Transverse colon (tissue), 4 donors: ENCODE measurements at places on chromosomes 13 and 19. TPM values are rescaled to one million over a fixed set of nuclear protein-coding genes. Genes with fewer than 3 reads are reported as not detected.

GRCh38 chr13:49898792-49899191 is 37.3 kb downstream of the SPRYD7 start:
- DNase-seq = no peak

DNA sequence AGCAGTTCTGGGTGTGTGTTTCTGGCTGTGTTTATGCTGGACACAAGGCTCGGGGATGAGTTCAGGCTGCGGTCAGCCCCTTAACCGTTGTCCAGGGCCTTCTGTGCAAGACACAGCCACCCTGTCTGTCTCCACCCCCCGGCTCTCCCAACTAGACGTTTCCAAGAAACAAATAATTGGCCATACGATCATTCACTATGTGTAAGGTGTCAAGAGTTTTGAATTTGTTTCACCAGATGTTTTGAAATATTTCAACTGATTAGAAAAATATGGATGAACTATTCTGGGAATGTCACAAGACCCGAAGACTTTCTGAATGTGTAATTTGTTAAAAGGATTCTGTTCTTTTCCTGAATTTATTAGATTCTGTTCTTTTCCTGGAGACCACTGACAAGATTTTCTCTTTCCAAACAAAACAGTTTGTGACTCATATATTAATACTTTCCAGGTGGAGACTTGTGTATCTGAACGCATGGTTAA is 318.2 kb downstream of the MYO16 start:
- DNase-seq = no peak

TTYH1 gene
- total RNA-seq = 1.1 TPM

CD209 gene
- total RNA-seq = 9.4 TPM

CEACAM3 gene
- 1.6 TPM for total RNA-seq
